Amygdala (tissue), 56 donors: ENCODE measurements at places on chromosomes 13 and 19.

DNA sequence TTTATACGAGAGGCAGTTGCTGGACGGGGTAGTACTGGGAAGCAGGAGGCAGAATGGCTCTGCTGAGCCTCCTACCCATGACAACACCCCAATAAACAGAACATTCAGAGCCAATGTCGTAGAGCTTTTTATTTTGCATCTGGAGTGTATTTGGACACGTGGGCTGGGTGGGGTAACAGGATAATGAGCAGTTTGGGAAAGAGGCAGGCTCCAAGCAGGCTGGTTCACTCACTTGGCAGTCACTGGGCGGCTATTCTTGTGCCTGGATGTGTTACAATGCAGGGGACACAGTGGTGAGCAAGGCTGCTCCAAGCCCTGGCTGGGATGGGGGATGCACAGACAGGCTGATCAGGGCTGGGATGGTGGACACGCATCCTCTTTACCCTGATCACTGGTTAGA is 9.5 kb downstream of the ACTMAP start:
- DNase-seq = peak; percentile 56

GRCh38 chr19:18014197-18014596 is 6.2 kb downstream of the ARRDC2 start:
- DNase-seq = no peak

GRCh38 chr19:14441041-14441938 is 8.2 kb downstream of the PKN1 start:
- DNase-seq = no peak

DNA sequence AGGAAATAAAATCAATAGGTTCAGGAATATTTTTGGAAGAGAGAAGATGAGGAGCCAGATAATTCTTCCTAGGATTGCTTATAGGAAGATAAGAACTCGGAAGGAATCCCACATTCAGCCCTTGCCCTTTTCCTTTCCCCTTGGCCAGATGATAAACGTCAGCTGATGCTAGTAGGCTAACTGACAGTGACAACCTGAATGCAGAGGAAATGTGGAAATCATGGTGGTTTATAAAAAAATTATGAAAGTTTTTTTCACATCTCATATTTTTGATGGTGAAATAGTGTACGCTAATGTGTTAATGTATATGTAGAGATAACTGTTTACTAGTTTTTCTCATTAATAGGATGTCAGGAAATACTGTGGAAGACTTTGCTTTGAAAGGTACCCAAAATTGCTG is 56.9 kb downstream of the EDNRB start:
- DNase-seq = no peak

GRCh38 chr13:99254830-99255229 is 3.3 kb downstream of the GPR18 start:
- DNase-seq = no peak

DNA sequence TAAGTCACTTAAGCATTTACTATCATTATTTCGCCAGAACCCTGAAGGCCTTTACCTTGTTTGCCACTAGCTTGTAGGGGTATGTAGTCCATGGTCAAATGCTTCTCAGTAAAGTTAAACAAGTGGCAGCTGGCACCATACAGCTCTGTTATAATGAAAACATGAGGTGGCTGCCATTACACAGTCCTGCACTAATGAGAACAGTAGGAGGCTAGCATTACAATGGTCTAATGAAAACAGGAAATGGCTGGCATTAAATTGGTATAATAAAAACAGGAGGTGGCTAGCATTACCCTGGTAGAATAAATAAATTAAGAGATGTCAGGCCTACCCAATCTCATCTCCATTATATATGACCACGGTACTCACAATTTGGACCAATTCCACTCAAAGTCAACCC is 107.5 kb downstream of the PCDH17 start:
- no peak for DNase-seq

GRCh38 chr19:2661615-2662014 is 40.9 kb downstream of the GNG7 start:
- DNase-seq = no peak

DNA sequence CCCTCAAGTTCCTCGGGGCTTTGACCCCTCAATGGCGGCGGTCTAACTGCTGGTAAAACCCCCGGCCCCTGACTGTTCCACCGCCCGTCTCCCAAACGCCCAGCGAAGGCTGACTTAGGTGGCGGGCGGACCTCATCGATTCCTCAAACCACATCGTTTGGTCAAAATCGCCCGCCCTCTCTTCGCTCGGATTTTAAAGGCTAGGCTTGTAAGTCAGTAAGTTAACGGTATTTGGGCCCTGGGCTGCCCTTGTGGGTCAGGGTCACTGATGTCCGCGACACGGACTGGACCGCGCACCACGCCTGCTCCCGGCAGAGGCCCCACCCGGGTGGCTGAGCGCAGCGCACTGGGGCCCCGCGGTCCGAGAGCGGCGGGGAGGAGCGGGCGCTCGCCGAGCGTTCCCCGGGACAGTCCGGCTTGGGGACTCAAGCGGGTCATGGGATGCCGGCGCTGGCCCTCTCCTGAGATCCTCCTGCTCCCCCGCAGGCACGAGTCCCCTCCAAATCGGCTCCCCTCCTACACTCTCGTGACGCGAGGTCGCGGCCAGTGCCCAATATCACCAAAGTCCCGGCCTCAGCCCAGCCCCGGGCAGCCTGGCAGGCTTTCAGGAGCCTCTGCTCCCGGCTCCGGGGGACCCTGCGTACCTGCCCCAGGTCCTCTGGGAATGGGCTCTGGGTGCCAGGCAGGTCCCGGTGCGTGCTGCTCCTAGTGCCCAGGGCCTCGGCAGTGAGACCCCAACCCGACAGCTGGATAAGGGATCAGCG is 1.0 kb downstream of the FLT1 start:
- DNase-seq = no peak

GRCh38 chr13:41854758-41855157 is 106.2 kb downstream of the VWA8 start:
- no peak for DNase-seq

DNA sequence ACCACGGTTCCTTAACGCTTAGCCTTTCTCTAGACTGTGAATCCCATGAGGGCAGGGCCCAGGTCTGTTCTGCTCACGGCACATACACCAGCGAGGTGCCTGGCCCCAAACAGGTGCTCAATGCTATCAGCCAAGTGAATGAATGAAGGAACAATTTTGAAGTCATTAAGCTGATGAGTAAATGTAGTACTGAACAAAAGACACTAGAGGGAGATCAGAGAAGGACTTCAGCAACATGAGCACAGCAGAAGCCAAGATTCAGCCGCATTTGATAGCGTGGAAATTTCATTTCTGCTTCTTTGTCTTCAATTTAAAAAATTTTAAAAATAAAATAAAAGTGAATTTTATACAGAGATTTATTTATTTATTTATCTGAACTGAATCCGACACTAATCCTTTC is 20.1 kb upstream of the MYO16 start:
- no peak for DNase-seq

DNA sequence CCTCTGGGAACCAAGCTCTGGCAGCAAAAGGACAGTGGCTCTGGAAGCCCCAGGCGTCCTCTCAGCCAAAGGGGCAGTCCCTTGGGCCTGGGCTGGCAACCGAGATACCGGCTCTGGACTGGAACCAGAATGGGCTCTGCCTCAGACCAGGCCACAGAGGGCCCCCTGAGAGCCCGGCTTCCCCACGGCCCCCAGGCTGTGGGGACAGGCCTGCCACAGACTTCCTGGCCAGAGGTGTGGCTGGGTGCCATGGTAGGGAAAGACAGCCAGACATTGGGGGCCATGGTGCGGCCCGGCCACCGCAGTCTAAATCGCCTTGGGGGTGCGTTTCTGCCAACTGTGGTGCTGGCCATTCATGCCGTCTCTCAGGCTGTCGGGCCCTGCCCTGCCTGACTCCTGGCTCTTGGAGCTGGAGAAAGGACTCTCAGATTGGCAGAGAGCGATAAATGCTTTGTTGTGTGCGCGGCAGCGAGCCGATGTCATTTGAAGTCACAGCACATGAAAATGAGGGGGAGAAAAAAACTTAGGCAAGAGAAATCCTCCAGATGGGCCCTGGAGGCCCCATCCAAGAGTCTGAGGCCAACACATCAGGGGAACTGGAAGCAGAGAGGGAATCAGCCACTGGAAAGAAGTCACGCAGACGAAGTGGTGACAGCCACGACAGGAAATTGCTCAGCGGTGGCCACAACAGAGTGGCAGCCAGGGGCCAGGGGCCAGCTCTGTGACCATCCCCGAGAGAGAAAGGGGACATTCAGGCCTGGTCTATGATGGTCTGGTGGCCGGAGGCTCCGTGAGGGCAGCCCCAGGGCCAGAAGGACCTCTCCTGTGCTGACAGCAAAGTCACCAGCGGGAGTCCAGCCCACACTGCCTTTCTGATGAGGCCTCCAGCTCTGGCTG is 26.5 kb downstream of the SH3GL1 start:
- DNase-seq = peak; percentile 57

GRCh38 chr19:39328046-39328705 is 7.5 kb upstream of the LRFN1 start:
- peak; percentile 93 for DNase-seq

DNA sequence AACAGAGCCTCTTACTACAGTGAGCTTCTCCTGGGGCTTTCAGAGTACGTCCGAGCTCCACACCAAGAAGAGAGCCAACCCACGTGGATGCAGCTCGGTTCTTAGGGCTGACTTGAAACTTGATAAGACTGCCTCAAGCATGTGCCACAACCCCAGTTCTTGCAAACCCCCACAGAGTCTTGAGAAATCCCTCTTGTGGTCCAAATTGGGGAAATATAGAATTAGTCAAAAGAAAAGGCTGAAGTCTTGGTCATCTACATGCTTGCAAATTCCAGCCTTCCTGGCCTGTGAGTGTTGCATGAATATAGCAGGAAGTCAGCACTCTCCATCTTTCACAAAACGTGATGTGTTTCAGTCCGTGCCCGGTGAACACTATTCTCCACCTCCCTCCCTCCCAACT is 95.2 kb downstream of the GGACT start:
- DNase-seq = no peak

DNA sequence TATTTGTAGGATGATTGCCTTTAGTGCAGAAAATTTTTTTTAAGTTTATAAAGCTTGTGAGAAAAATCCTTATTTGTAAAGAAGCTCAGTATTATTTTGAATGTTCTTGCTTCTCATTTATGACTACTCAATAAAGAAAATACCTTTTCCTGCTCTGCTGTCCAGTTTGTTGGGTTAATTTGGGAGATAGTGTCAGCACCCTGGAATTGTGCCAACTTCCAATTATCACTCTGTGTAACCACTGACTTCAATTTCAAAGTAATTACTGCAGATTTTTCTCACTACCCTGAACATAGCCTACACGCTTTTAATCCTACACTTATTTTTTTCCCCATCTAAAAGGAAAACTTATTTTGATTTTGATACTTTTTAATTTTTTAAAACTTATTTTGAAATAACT is 93.1 kb downstream of the GGACT start:
- DNase-seq = no peak

DNA sequence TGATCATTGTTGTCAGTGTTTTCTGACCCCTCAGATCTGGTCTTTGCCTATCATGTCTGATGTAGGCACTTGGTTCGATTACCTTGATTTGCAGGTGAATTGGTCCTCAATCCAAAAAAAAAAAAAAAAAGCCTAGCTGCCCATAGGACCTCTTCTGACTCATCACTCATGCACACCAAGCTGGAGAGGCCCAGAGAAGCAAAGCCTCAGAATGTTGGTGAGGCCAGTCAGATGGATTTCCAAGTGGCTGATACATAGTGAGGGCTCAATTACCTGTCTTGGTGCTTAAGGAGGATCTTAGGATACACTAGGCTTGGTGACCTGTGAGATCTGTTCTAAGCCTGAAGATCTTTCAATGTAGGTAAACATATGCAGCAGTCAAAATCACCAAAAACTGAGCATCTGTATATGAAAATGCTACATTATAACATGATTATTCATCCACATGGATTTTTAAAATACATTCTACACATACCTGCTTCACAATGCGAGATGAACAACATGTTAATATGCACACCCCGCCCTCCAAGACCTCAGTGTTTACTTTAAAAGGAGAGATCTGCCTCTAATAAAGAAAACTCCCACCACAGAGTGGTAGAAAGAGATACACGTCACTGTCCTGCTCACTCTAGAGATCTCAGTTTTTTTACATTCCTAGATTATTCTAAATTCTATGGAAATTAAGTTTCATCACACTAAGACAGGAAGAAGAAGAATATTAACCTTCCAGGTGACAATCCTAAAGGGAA is 79.9 kb upstream of the RAP2A start:
- no peak for DNase-seq

- DNase-seq = no peak
Observed at GRCh38 chr13:34416971-34417380, 525.1 kb upstream of the NBEA start.

GRCh38 chr13:43758834-43759233 is 27.9 kb downstream of the ENOX1 start:
- no peak for DNase-seq

GRCh38 chr19:58492265-58492664 is 16.1 kb downstream of the ZNF446 start:
- peak; percentile 40 for DNase-seq

GRCh38 chr13:95382916-95383315 is 81.7 kb upstream of the ABCC4 start:
- no peak for DNase-seq

DNA sequence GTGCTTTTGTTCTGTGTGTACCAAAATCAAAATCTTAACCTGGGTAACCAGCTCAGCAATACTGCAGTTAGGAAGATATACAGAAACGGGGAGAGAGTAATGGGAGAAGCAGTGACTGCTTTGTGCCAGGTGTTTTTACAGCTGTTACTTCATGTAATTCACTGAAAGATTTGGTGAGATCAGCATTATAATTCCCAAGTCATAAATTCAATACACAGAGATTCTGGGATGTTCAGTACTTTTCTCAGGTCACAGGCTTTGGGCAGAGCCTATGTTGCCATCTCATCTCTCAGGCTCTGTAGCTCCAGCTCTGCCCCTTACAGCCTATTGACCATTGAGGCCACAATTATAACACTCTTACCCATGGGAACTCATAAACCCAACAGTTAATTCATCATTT is 138.5 kb downstream of the ZAR1L start:
- DNase-seq = no peak

DNA sequence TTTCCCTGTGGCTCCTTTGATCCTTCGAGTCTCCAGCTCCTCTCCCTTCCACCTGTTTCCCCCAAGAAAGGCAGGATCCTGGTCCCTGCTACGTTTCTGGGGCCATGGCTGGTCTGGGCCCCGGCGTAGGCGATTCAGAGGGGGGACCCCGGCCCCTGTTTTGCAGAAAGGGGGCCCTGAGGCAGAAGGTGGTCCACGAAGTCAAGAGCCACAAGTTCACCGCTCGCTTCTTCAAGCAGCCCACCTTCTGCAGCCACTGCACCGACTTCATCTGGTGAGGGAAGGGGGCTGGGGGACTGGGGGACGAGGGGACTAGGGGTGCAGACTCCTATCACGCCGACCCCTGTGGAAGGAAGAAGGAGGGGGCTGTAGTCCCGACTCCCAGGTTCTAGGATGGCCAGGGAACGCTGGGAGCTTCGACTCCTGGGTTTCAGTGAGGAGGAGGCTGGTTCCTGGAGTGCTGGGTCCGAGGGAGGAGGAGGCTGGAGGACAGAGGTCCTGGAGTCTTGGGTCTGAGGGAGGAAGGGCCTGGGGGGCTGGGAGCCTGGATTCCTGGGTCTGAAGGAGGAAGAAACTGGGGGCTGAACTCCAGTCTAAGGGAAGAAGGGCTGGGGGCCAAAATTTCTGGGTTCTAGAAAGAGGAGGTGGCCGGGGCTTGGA is 524 bp downstream of the PRKCG start:
- DNase-seq = no peak

GRCh38 chr19:56291867-56292266 is 19.3 kb downstream of the EDDM13 start:
- DNase-seq = no peak

GRCh38 chr13:90420683-90421082 is 926.8 kb upstream of the MIR17HG start:
- no peak for DNase-seq
